ENCODE measurements at places on chromosomes 5 and 9. TPM values are rescaled to one million over a fixed set of nuclear protein-coding genes. Genes with fewer than 3 reads are reported as not detected.

ASPN gene
- not detected for total RNA-seq

DND1 gene
- 1.4 TPM for total RNA-seq

PCDHB6 gene
- 0.70 TPM for total RNA-seq

TAF11L5 gene
- total RNA-seq, result not detected

IL31RA gene
- total RNA-seq, result 4.7 TPM

DMGDH gene
- total RNA-seq, result not detected

- H3K36me3 ChIP-seq, result no peaks in the 10 kb centered on the region
- peak overlapping the region; percentile 90 for H3K27ac ChIP-seq
- H3K4me1 ChIP-seq, result peaks cover 13% of the 10 kb centered on the region
Observed at GRCh38 chr9:88388886-88389605, 802 bp downstream of the SPIN1 start.

- no peak overlapping the region for H3K4me3 ChIP-seq
- no peak for DNase-seq
- no peak overlapping the region for H3K27ac ChIP-seq
- H3K4me1 ChIP-seq, result peaks cover 2% of the 10 kb centered on the region
- H3K36me3 ChIP-seq, result no peaks in the 10 kb centered on the region
Observed at GRCh38 chr5:111447822-111448221, 64.5 kb downstream of the STARD4 start.

GRCh38 chr5:157914151-157914788 is 55.3 kb upstream of the CLINT1 start:
- H3K4me1 ChIP-seq, result no peaks in the 10 kb centered on the region
- H3K27ac ChIP-seq, result no peak overlapping the region
- H3K4me3 ChIP-seq, result no peak overlapping the region
- no peaks in the 10 kb centered on the region for H3K36me3 ChIP-seq
- H3K27me3 ChIP-seq, result peaks cover 7% of the 10 kb centered on the region
- DNase-seq, result no peak

GRCh38 chr9:124320062-124320973 is 62.6 kb downstream of the NEK6 start:
- H3K4me3 ChIP-seq, result no peak overlapping the region
- peaks cover 31% of the 10 kb centered on the region for H3K36me3 ChIP-seq
- H3K4me1 ChIP-seq, result no peaks in the 10 kb centered on the region
- no peak for DNase-seq
- H3K27ac ChIP-seq, result no peak overlapping the region
- H3K27me3 ChIP-seq, result no peaks in the 10 kb centered on the region

DNA sequence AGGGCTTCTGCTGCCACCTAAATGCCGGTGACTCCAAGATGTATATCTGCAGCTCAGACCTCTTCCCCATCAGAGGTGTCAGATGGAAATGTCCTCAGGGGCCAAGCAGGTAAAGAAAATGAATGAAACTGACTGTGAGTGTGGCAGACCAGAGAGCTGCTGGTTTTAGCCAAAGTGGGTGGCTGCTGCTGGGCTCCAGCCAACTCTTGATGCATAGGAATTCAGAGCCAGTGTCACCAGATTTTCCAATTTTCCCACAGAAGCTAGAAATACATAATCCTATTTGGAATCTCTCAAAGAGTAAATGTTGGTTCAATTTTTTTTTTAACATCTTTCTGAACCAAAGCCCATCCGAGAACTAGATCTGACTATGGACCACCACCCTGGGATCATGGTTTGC is 161.2 kb upstream of the SPRY4 start:
- no peaks in the 10 kb centered on the region for H3K36me3 ChIP-seq
- peaks cover 17% of the 10 kb centered on the region for H3K4me1 ChIP-seq
- H3K4me3 ChIP-seq, result no peak overlapping the region
- no peaks in the 10 kb centered on the region for H3K27me3 ChIP-seq

DNA sequence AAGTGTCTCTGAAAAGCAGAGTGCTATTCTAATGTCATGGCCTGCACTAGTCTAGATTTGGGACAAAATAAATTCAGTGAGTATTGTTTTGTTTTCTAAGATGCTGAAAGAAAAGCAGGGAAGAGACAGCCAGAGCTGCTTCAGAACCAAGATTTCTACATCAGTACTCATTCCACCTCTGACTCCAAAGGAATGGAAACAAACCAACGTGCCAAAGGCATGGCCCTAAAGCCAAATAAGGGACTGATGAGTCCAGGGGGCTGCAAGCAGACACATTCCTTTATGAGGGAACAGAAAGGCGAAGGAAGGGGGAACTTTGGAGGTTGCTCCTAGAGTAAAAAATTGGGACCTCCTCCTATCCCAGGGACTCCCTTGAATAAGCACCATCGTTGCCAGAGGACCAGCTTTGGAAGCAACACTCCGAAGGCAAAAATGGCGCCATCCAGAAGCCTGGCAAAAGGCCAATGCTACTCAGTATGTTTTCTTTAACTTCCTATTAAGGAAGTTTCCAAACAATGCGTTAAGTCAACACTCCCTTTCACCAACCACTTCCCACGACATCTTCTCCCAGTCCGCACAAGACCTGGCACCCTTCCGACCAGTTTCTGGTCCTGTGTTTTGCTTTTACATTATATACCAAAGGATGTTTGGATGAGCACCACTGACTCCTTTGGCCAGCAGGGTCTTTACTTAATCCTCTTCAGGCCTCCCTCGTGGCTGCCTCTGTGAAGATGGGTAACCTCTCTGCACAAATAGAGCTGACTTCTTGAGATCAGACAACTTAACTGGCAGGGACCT is 31.6 kb downstream of the ADAM19 start:
- peaks cover 93% of the 10 kb centered on the region for H3K4me1 ChIP-seq
- H3K4me3 ChIP-seq, result no peak overlapping the region
- peak overlapping the region; percentile 65 for H3K27ac ChIP-seq
- H3K36me3 ChIP-seq, result no peaks in the 10 kb centered on the region
- H3K27me3 ChIP-seq, result no peaks in the 10 kb centered on the region

DNA sequence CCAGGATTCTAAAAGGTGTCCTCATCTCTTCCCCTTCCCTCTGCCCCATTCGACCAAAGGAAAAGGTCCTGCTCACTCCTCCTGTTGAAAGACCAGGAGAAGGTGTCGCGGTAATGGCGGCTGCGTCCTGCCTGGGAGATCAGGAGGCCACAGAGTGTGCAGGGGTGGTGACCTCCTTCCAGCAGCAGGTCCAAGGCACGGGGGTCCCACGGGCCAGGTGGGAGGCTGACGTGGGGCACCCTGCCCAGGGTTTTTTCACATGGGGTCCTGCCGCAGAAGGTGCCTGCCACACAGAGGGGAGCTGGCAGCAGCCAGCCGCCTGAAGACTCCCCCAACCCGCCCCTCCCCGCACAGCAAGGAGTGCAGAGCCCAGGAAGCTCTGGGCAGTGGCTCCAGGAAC is 22.2 kb upstream of the ADAMTS2 start:
- no peak overlapping the region for H3K27ac ChIP-seq
- no peak overlapping the region for H3K4me3 ChIP-seq
- H3K36me3 ChIP-seq, result no peaks in the 10 kb centered on the region
- no peaks in the 10 kb centered on the region for H3K4me1 ChIP-seq
- H3K27me3 ChIP-seq, result no peaks in the 10 kb centered on the region
- no peak for DNase-seq

- no peak overlapping the region for H3K4me3 ChIP-seq
- no peak for DNase-seq
- no peaks in the 10 kb centered on the region for H3K27me3 ChIP-seq
- no peak overlapping the region for H3K27ac ChIP-seq
- no peaks in the 10 kb centered on the region for H3K36me3 ChIP-seq
Observed at GRCh38 chr9:106156465-106156864, 462.1 kb downstream of the TMEM38B start.

DNA sequence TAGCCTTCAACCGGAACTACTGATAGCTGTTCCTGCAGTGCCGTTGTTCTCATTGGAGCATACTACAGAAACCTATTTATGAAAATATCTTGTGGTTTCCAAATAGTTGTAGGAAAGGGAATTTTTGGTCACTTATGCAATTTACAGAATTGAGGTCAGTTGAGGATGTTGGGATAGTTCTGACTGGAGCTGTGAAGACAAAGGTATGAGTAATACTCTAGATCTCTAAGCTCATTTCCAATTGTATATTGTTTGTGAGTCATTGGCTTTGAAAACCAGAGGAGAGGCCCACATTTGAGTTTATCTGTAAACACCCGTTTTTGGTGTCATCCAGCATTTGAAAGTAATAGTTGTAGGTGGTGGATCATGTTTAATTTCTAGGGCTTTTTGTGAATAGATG is 561.3 kb upstream of the WWC1 start:
- DNase-seq, result peak; percentile 100
- H3K27me3 ChIP-seq, result no peaks in the 10 kb centered on the region
- H3K4me1 ChIP-seq, result peaks cover 15% of the 10 kb centered on the region
- H3K36me3 ChIP-seq, result no peaks in the 10 kb centered on the region

DNA sequence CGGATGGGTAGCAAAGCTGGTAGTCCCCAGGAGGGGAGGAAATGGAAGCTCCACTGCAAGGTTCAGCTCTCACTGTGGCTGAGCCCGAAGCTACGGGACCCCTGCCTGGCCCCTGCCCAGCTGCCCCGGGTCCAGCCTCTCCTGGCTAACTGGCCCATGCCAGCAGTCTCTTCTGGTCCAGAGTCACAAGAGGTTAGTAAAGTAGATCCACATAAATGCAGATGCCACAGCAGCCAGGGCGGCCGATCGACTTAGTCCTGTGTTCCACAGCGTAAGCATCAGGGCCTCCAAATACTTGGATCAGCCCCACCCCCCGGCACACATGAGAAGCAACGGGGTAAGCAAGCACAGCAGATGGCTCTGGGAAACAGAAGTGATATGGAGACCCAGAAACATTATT is 42.1 kb downstream of the MRPL36 start:
- no peaks in the 10 kb centered on the region for H3K27me3 ChIP-seq
- H3K4me3 ChIP-seq, result no peak overlapping the region
- DNase-seq, result no peak

DNA sequence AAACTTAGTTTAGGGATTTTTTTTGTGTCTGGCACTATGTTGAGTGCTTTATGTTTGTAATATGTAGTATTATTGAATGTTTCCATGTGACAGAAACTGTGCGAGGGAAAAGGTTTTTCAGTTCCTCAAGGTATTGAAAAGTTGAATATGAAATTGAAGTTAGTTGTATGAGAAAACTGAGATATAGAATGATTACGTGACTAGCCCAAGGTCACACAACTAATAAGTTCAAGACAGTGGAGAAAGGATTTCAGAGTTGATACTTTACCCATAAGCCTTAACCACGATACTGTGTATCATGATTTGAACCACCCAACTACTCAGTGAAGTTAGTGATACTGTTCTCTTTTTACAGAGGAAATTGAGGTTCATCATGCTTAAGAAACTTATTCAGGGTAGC is 5.7 kb downstream of the NIPBL start:
- DNase-seq, result no peak
- H3K27me3 ChIP-seq, result no peaks in the 10 kb centered on the region
- no peak overlapping the region for H3K4me3 ChIP-seq
- peaks cover 4% of the 10 kb centered on the region for H3K4me1 ChIP-seq
- no peak overlapping the region for H3K27ac ChIP-seq
- no peaks in the 10 kb centered on the region for H3K36me3 ChIP-seq

DNA sequence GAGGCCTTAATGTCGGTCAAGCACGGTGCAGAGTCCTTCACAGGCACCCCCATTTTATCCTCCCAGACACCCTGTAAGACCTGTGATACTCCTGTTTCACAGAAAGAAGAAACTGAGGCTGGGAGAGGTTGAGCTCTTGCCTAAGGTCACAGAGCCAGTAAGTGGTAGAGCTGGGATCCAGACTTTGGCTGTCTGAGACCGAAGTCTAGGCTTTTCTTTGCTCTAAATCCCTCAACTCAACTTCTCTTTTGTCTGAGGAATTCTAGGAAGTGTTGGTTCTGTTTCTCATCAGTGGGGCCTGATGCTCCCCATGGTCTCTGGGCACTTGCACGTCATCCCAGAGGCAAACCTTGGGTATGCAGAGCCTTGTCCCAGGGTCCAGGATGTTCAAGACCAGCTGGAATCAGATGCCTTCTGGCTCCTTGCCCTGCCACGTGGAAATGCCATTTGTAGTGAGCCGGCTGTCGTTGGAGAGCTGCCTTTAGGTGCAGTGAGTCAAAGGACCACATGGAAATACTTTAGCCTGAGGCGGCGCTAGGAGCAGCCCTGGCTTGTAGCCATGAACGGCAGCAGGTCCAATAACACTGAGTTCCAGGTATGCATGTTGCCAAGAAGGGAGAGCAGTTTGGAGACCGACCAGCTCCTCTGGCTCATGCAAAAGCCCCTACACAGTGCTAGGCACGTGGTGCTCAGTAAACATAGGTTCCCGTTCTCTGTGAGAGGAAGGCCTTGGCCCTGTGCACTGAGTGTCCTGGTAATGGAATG is 9.2 kb downstream of the DCANP1 start:
- no peaks in the 10 kb centered on the region for H3K36me3 ChIP-seq
- peaks cover 31% of the 10 kb centered on the region for H3K4me1 ChIP-seq
- H3K4me3 ChIP-seq, result no peak overlapping the region
- DNase-seq, result peak; percentile 91
- H3K27ac ChIP-seq, result peak overlapping the region; percentile 18

GRCh38 chr9:133370685-133371084 is 5.2 kb downstream of the SURF4 start:
- H3K4me3 ChIP-seq, result no peak overlapping the region
- H3K27me3 ChIP-seq, result no peaks in the 10 kb centered on the region
- H3K36me3 ChIP-seq, result peaks cover 40% of the 10 kb centered on the region

GRCh38 chr9:118473521-118473920 is 769.3 kb downstream of the TLR4 start:
- DNase-seq, result no peak
- H3K4me3 ChIP-seq, result no peak overlapping the region
- no peaks in the 10 kb centered on the region for H3K36me3 ChIP-seq
